ENCODE measurements at places on chromosomes 7 and 10.

DNA sequence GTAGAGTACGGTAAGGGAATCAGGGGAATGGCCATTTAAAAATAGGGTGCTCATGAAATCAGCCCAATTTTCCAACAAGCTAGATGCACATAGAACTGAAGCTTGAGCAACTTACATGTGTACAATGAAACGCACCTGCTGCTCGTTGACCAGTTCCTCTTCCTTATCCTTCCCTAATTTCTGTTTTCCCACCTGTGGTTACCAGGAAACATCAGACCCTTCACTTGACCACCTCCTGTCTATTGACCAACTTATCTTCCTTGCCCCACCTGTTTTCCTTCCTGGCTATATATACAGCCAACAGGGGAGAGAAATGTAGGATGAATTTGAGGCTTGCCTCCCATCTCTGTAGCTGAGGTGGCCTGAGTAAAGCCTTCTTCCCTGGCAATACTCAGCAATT lies 37.8 kb upstream of the RAPGEF5 start:
- no peak for DNase-seq

DNA sequence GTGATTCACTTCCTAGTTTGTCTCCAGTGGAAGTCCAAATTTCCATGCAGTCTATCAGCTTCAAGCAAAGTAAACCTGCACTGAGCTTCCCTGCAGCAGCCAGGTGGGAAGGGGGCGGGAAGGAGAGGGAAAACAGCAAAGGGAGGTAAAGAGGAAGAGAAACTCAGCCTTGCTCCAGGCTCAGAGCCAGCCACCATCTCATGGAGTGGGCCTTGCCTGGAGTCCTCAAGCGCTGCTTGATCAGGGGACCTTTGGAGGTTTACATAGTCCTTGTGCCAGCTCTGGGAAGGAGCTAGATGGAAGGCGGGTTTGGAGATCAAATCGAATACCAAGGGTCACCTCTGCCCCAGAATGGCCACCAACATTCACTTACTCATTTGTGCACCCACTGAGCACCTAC lies 7.4 kb downstream of the CRTAC1 start:
- no peak for DNase-seq

DNA sequence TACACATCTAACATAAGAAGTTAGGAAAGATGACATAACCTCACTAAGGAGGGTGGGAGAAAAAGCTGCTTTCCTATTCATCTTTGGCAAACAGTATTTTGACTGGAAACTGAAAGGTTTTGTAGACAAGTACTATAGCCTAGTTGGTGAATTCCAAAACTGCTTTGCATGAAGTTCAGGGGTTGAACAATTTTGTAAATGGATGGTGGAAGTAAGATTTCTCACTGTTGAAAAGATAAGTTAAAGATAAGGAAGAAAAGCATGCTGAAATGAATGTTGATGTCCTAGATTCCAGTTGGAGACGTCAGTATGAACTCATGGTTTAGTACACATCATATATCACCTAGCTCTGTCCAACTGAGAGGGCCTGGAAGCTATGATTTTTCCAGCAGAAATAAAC lies 159.1 kb upstream of the FEZF1 start:
- DNase-seq = no peak

DNA sequence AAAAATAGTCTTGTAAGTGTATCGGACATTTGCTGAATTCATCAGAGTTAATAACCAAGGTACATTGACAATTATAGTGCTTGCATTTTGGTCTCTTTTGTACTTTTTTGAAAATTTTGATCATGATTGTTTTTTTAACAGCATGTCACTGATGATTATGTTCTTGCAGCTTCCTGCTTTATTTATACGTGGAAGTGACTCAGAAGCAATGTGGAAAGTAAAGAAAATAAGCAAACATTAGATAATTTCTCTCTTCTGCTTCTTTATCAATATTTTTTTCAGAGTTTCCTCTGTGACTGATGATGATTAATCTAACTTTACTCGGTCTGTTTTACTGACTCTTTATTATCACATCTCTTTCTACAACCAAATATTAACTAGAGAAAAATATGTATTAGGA lies 1351.9 kb downstream of the REEP3 start:
- DNase-seq = no peak

DNA sequence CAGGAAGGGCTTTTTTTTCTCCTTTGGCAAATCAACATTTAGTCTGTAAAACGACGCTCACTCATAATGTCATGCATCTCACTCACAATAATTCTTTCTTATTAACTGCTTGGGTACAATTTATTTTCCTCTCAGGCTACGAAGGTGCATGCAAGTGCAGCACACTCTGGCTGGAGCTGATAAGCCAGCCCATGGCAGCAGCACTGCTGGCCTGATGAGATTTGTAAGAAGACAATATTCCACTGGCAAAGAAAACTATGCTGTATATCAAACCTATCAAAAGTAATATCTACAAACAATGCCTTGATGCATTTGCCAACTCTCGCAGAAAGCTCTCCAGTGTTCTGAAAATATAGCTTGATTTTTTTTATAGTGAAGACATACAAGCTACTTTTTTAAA lies 170.0 kb upstream of the PHF14 start:
- no peak for DNase-seq

DNA sequence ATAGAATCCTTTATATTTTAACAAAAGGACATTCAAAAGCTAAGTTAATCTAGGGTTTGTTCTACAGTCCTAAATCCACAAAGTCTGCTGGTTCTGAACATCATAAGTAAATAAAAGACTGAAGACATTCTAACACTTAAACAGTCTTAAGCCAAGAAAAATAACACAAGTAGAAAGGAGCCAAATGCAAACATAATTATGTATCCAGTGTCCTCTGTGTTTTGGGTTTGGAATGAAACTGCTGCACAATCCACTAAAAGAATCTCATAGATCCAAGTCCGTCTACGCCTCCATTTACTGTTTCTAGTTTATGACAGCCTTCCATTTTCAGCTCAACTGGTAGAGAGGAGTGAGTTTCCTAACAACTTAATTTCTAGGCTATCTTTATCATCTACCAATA lies 623.6 kb upstream of the FZD8 start:
- DNase-seq = no peak

- peak; percentile 15 for DNase-seq
Observed at GRCh38 chr10:121927318-121927840, 452 bp downstream of the ATE1 start.

DNA sequence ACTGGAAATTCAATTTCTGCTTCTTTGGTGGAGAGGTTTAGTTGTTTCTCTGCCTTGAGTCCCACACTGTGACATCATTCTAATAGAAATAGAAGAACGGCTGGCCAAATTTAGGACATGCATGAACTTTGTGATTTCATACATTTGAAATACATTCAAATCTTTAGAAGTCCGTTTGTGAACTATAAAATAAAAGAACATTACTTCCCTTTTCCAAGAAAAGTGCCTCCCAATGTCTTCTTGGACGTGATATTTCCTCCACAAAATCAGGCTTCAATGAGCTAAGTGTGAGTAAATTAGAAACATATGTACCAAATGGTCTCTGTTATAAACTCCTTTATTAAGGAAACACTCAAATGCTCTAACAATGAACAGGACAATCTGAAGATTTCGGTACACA lies 314.5 kb upstream of the AKR1E2 start:
- no peak for DNase-seq

DNA sequence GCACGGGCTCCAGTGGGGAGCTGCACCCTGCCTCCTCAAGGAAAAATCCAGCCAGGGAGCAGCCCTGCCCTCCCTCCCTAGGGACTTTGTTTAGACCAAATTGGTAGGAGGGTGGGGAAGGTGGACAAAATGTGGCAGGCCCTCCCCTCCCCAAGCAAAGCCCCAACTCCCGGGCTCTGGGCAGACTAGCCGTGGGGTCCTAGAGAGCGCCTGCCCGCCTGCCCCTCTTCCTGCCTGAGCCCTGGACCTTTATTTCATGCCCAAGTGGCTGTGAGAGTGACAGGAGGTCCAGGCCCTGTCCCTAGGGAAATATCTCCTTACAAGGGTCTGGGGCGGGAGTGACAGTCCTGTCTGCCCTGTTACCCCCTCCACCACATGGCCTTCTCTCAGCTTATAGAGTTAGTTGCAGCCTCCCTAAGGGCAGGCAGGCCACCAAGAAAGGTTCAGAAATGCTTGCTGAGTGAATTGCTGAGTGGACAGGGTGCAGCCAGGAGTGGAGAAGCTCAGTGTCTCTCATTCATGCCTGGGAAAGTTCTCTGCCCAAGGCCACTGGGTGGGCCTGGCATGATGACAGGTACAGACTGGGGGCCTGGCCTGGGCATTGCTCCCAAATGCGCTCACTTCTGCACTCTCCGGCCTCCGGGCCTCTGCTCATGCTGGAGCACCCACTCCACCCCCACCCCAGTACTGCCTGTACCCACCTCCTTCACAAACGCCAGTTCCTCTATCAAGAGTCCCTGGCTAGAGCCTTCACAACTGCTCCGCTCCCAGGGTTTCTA lies 25.2 kb downstream of the DNAJB12 start:
- DNase-seq = no peak

DNA sequence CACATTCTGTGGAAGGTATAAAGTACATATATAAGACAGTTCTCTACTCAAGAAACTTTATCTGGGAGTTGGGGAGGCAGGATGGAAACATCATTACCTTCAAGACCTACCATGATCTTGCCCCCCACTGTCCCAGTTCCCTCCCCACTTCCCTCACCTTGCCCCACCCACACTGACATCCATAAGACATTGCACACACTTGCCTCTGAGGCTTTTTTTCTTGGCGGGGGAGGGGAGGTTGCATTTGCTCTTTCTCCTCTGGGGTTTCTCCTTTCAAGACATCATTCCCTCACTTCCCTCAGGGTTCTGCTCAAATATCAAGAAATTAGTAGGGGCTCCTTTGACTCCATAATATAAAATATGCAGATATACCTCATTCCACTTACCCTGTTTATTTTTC lies 276.0 kb downstream of the ARL4A start:
- no peak for DNase-seq

- DNase-seq = no peak
Observed at GRCh38 chr7:105611856-105612775, 30.8 kb upstream of the EFCAB10 start.

- DNase-seq = no peak
Observed at GRCh38 chr7:150586068-150586784, 19.0 kb downstream of the GIMAP4 start.

GRCh38 chr7:23928418-23928775 lies 218.4 kb downstream of the STK31 start:
- no peak for DNase-seq

DNA sequence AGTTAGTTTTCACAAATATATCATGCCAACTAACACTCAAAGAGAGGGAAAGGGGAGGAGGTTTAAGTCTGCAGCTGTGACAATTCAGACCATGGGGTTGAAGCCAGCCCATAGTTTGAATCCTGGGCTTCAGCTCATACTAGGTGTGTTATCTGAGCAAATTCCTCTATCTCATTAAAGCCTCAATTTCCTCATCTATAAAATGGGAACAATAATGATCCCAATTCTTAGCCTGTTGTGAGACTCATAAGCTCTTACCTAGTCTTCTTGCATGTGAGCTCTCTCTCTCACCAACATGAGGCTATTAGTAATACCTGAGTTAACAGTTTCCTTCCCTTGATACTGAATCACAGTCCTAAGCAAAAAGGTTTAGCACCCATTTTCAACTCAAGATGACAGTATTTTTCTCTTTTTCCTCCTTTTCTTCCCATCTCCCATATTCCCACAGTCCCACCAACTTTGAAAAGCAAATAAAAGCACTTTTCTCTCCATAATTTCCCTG lies 49.8 kb downstream of the NUDCD3 start:
- DNase-seq = no peak

DNA sequence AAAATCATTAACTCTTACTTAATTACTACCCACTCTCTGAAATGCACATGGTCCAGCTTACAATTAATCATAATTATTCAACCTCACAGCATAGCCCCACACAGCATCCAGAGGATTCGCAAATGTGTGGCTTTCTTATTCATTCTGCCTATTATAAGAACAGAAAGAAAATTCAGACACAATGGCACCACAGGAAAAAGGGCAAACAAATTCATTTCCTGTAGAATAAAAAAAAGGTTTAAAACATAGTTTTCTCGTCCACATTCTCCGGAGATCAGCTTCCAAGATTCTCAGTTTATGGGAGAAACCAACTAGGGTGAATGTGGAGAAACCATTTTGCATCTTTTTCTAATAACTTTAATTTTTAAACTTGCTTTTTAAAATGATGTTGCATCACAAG lies 201.6 kb downstream of the PARD3 start:
- DNase-seq = no peak

GRCh38 chr10:14063531-14064285 lies 267.0 kb downstream of the FRMD4A start:
- DNase-seq = no peak

- no peak for DNase-seq
Observed at GRCh38 chr7:55486192-55486590, 86.1 kb downstream of the VOPP1 start.

DNA sequence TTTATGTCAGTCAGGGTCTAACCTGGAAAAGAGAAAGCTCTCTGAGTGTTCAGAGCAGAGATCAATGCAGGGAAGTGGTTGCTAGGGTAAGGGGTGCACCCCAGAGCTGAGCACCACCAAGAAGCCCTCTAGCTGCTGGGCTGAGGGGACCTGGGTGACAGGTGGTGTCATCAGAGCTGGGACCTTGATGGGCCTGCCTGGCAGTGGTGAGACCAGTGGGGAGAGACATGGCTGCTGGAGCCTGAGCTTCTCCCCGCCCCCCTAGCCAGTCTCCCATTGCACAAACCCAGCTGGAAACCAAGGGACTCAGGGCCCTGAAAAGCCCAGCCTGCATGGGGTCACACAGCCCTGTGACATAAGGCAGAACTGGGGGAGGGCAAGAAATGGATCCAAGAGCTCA lies 49.1 kb upstream of the OSBPL3 start:
- DNase-seq = no peak

DNA sequence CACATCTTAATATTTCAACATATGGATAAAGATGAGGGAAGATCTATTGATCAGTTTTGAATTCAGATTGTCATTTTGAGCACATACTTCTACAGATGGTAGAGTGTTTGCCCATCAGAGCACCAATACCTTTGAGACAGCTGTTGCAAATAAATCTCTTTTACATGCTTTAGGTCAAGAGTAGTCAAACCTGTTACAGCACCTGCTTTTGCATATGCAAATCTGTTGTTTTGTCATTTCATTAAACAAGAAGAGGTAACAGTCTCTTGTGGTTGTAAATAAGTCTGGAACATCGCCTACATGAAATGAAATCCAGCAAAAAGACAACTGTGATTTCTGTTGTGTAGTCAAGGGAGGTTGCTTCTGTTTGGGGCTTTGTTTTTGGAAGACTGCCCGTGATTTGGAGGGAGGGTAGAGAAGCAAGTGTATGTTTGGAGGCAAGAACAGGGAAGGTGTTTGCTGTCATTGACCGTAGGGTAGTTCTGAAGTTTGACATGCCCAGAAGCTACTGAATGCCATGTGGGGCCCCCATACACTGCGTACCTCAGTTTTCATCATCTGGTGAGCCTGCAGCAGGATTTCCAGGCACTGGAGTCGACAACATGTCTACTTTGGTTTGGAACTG lies 233.6 kb upstream of the PPP1R3A start:
- no peak for DNase-seq

GRCh38 chr10:92809840-92810239 lies 38.5 kb upstream of the EXOC6 start:
- DNase-seq = no peak

- DNase-seq = no peak
Observed at GRCh38 chr7:3078514-3078913, 34.8 kb upstream of the CARD11 start.

- no peak for DNase-seq
Observed at GRCh38 chr10:649798-650440, 39.5 kb downstream of the DIP2C start.
